ENCODE measurements at places on chromosomes 2 and 18.

DNA sequence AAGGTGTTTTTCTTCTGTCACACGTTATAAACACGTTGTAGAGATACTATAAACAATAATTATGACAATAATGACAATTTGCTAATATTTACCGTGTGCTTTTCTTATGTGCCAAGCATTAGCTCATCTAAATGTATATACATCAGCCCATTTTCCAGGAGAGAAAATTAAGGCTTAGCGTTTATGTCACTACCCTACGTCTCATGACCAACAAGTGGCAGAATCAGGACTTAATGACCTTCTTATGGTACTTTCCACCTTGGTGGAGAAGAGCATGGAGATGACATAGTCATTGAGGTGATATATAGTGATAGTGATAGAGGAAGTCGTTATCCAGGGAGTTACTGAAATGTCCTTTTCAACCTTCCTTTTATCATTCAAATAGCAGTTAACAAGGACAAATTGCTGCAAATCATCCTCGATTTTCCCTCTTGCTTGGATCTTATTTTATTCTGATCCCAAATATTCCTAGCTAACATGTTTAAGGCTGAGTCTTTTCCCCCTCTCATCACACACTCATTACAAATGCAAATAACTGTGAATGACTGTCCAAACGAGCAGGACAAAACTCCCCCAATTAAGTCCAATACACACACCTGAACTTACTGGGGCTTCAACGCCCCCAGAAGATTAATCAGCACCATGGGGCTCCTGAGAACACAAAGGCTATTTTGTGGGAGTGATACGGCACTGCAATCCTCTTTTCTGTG lies 27.3 kb downstream of the SPRED2 start:
- no peak for DNase-seq

DNA sequence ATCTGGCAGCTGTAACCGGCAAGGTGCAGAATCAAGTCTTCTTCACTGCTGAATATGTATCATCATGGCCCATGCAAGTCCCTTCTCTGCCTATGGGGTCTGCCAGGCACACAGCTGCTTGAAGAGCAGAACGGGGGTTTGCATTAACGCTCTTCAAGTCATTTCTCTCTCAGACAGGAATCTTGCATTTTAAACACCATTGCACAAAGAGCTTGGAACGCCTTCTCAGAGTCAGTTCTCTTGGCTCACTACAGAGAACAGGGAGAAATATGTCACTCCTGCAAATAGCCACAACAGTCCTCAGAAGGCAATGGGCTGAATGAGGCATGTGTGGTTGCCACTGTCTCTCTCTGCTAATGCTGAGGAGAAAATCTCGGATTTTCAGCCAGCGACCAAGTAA lies 2173.5 kb upstream of the PIK3C3 start:
- DNase-seq, result no peak

DNA sequence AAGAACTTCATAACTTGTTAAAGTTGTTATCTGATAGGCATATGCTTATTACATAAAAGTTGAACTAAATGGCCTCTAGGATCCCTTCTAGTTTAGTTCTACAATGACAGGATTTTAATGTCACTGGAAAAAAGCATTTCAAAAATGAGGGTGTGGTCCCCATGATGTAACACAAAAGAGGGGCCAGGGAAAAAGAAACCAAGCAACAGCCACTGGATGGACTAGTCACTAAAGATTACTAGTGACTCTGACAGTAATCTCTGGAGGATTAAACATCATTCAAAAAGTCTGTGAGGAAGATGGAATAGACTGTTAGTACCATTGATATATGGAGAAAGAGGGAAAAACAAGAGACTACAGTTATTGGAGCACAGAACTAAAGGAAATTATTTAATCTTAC lies 22.6 kb downstream of the SEPTIN10 start:
- no peak for DNase-seq

DNA sequence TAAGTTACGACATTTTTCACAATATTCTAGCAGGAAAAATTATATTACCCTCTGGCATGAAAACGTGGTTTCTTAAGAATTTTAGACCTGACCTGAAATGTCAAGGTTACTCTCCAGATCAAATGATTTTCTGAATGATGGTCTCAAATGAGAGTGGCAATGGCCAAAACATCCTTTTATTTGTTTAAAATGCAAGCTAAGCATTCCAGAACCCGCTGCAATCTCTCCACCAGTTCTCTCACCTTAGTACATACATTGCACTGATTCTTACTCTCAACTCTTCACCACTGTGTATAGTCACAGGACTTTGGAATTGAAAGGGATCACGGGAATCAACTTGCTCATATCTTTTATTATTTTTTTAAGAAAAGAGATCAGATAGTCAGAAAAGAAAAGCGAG lies 391.6 kb upstream of the LRATD1 start:
- DNase-seq, result no peak

DNA sequence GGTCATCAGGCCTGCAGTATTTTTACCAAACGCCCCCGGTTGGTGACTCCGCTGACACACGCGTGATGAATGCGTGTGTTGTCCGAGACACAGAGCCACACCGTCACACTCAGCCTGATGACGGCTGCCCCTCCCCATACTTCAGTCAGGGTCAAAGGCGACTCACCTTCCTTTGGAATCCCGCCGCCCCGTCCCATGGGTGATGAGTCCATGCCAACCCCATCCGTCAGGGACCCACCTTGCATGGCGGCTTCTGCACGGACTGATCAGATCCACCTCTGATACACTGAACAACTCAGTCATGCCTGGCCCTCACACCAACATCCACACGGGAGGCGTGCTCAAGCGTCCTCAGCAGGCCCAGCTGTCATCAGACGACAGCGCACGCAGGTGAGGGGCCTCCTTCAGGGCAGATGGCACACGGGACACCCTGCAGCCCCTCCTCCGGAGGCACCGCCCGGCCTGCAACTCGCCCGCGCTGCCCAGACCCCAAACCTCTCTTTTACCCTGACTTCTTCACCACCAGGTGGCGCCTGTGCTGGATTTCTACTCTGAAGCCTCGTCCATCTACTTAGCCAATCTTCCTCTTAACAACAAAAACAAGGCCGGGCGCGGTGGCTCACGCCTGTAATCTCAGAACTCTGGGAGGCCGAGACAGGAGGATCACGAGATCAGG lies 89.2 kb downstream of the ZNF516 start:
- no peak for DNase-seq

DNA sequence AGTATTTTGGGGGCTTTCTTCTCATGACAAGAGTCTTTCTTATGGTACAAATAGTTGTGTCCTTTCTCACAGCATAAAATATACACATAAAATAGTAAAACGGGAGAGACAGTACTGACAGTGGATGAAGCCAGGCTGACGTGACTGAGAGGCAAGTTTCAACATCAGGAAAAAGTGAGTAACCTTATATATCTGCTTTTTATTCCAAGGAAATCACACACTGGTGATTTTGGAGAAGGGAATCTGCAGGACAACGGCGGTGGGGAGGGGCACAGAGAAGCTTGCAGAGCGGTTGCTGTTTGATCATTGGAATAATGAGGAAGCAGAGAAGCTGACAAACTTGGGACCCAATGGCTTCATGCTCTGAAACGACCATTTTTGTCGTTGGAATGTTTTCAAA lies 130.6 kb upstream of the ZNF236 start:
- DNase-seq, result no peak

DNA sequence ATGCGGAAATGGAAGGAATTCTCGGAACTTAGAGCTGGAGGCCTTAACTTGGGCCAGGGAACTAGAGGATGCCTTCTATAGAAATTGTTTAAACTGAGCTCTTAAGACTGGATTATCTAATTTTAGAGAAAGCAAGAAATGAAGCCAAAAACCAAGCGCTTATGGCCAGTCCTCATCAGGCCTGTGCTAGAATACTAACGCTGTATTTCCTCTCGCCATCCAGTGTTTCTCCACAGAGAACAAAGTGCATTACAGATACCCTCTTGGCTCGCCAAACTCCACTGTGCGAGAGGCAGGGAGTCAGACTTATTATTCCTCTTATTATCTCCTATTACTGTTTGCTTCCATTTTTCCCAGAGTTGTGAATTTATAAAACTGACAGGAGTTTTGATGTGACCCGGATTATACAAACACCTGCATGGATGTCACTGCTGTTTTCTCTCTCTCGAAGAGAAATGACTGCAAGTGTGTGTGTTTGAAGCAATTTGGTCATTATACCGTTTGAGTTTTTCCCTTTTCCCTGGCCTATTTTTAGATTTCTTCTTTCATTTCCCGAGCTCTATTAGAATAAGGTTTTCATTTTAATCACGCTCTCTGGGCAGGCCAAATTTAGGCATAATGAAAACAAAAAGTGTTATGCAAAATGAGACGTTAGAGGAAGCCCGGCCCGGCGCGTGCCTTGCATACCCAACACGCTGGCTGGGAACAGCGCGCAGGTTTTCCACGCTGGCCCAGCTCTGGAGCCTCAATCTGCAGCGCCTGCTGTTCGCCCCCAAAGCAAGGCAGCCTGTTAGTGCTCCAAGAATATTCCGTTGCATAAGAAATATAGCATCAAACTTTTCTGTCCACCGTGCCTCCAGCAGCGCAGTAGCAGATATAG lies 103.3 kb downstream of the ALK start:
- no peak for DNase-seq

GRCh38 chr2:177398290-177398683 lies 5.7 kb downstream of the AGPS start:
- no peak for DNase-seq

- DNase-seq, result no peak
Observed at GRCh38 chr2:105248316-105249070, 7.0 kb downstream of the GPR45 start.

DNA sequence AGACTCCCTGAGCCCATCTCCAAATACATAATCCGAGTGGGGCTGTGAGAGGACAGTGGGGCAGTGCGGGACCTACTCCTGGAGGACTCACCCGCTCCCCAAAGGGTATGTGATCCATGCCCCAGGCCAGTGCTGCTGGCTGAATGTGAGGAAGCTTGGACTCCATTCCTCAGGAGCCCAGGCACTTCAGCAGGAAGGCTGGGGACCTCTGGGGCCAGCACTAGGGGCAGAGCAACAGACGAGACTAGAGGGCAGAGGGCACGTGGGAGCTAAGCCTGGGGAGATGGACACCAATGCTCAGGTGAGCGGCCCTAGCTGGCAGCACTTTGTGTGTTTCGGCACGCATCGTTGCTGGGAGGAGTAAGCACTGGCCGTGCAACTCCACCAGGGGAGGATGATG lies 84.9 kb downstream of the MALT1 start:
- no peak for DNase-seq

DNA sequence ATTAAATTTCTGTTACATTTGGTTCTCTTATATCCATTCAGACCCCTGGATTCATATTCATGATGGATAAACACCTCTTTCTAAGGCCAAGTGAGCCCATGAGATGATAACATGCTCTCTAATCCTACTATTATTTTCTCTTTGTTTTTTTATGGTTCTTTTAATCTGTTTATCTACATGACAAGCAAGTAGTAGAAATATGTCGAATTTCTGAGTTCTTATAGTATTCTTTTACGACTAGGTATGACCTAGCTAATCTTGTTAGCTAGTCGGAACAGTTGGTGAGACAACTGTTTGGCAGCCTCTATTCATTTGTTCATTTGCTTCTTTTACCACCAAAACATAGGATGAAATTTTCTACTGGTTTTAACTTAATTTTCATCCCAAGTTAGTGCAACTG lies 98.1 kb upstream of the SCG2 start:
- no peak for DNase-seq

GRCh38 chr18:23763343-23763742 lies 74.1 kb downstream of the LAMA3 start:
- DNase-seq, result no peak

DNA sequence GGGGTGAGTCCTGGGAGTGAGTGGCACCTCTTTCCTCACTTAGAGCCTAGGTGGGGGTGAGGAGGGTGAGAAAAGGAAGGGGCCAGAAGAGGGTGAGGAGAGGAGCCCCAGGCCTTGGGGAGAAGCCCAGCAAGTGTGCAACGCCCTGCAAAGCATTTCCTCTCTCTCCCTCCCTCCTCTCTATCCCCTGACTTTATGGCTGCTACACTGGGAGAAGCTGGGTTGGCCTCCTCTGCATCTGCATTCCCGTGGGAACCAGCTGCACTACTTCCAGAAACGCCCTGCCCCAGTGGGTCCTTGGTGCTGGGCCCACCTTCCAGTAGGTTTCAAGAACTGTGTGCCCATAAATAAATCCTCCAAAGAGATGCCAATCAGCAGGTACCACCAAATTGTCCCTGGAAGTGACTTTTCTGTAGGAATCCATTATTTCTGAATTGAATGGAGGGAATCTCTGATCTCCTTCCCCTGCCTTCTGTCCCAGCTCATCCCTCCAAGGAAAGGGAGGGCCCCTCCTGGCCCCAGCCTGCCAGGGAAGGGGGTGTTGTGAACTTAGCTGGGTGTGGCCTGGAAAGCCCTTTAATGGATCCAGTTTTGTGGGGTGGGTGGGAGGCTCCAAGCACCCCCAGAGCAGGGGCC lies 95.7 kb upstream of the BOD1L2 start:
- no peak for DNase-seq

GRCh38 chr2:161265874-161266273 lies 42.4 kb upstream of the PSMD14 start:
- no peak for DNase-seq

DNA sequence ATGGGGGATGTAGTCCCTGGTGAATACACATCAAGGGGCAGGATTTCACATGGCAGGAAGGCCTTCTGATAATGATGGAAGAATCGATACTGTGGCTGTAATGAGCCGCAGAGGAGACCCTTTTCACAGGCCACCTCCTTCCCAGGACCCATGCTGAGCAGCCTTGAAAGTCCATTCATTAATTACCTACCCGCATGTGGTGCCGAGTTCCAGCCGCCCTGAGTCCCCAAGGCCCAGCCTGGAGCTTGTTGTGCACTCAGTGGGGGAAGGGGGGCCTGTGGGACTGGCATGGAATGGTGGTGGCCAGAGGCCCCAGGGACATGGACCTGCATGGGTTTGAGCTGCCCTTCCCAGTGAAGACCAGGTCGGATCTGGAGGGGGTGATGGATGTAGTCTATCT lies 25.5 kb downstream of the ASB18 start:
- no peak for DNase-seq

GRCh38 chr18:21741312-21741561 lies 645 bp downstream of the MIB1 start:
- DNase-seq, result no peak

DNA sequence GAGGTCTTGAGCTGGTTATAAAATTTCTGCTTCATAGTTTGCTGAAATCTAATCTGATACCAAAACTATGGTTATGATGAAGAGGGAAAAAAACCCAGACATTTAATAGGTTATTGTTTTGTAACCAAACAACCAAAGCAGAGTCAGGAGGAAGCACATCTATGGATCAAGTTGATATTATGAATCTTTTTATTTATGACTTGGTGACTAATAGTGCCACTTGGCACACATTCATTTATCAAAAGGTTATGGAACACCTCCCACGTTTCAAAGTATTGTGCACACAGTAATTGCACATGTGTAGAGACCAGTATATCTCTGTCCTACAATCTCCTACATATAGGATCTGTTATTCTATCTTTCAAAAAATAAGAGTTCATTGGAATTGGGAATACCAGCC lies 93.0 kb downstream of the DPP4 start:
- no peak for DNase-seq

All from NCI-H2081 treated with DMSO at 0.1 percent for 48 hours (cell line).